Activated gamma-delta T cell (primary cell): ENCODE measurements at places on chromosomes 6 and 20.

- peak; percentile 61 for DNase-seq
Measured at GRCh38 chr20:57390604-57391438, at the start of gene RBM38. Gene RBM38, plus strand, starts transcription at chr20:57391396. Its CDS starts 186 bp downstream, at chr20:57391582.

DNA sequence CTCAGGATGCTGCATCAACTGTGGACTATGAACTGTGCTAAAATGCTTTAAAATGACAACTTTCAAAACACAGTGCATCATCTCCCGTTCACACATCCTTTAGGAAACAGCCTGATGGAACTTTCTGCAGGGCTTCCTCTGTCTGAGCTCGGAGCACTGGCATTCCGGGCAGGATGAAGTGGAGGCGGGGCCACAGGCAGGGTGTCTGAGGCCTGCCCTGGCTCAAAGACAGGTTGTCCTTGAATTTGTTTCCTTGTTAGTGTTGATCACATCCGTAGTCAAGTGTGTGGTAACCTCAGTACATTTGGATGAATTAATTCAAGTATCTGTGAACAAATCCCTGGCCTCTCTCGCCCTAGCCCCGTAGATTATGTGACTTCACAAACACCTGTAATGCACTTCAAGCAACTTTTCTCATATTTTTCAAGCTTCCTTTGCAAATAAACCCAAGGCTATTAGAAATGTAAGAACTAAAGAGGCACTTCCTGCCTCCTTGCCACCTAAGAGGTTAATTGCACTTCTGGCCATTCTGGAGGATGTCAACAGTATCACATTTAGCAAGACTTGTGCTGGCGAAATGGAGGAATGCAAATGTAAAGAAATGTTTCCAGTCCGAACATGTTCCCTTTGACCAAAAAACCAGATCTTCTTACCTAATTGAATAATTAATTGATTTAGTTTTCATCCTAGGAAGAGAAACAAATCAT lies 3.1 kb downstream of the CD93 start:
- no peak for DNase-seq

- DNase-seq, result no peak
Measured at GRCh38 chr6:155154158-155154830, 109.5 kb upstream of the CLDN20 start.

DNA sequence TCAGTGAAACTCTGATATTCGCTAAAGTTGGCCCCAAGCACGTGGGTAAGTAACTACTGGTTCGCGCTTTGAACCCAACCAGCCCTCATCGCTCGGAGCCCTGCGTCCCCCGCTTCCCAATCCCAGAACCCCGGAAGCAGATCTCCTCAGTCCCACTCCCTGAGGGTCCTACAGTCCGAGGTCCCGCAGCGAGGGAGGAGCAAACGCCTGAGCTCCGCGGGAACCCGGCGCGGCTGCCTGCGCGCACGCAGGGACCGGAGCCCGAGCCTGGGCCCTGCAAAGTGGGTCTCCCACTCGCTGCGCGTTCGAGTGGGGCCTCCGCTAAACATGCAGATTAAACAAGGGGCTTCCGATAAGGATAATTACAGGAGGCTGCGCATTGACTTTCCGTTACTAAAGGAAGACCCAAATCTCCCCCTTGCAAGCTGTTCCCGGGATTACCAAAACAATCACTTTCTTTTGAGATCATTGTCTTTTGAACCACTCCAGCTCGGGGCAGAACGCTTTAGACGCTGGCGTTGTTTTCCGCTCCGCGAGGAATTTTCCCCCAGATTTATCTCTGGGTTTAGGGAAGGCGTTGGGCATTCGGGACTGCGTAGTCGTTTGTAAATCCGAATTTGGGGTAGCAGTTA lies 1.3 kb upstream of the VSX1 start:
- DNase-seq, result no peak

GRCh38 chr6:151180330-151181048 lies 59.3 kb upstream of the AKAP12 start:
- DNase-seq, result no peak

GRCh38 chr6:143298071-143298470 lies 152.4 kb downstream of the ADAT2 start:
- no peak for DNase-seq

DNA sequence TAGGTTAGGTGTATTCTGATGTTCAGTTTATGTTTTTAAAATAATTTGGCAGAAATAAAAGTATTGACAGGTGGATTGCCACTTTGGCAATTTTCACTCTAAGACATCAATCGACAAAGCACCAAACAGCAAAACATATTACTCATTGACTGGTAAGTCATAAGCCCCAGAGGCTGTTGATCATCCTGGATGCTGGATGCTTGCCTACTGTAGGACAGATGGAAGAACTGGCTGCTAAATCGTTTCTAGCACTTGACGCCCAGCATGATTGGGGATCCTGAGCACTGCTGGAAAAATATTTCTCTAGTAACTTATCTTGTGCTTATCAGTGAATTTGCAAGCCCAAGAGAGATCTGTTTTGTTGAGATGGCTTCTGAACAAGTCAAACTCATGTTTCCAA lies 1001.9 kb upstream of the FLRT3 start:
- DNase-seq, result no peak

- no peak for DNase-seq
Measured at GRCh38 chr6:66226109-66226508, 519.1 kb upstream of the EYS start.

DNA sequence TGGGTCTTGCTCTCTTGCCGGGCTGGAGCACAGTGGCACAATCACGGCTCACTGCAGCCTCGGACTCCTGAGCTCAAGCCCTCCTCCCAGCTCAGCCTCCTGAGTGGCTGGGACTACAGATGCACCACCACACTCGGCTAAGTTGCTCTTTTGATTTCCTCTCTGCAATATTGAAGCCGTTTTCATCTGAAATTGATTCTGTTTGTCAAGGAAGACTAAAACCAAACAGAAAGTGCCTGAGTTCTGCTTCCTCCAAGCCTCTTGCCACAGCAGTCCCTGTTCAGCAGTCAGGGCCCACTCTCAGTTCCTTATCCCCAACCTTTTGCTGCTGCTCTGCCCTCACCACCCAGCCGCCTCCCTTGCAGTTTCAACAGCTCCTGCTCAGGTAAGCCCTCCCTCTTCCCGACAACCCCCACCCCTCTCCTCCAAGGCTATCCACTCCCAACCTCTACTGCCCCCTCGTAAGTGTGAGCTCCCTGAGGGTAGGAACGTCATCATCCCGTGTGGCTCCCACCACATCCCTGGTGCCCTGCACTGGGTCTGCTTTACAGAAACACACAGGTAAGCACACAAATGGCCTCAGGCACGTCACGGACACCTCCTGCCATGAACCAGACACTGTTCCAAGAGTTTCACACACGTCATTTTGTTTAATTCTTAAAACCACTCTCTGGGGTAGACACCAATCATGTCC lies 70.7 kb upstream of the TAB2 start:
- no peak for DNase-seq

GRCh38 chr6:69673298-69673697 lies 123.5 kb downstream of the LMBRD1 start:
- DNase-seq, result no peak

DNA sequence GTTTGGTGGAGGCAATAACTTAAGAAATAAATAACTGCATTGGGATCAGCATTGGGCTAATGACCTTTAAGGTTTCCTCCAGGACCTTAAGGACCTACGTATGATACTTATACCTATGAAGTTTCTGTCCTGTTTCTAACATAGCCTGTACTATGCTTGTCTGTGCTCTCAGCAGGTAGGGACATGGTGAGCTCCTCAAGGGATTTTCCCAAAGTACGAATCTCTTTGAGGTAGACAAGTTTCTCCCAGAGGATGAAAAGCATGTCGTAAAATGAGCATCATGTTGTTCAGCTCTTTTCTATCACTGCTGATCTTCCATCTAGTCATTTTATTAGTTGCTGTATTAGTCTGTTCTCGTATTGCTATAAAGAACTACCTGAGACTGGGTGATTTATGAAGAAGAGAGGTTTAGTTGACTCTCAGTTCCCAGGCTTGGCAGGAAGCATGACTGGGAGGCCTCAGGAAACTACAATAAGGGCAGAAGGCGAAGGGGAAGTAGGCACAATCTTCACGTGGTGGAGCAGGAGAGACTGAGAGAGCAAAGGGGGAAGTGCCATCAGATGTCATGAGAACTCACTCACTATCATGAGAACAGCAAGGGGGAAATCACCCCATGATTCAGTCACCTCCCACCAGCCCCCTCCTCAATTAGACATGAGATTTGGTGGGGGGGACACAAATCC lies 77.8 kb upstream of the TGM3 start:
- DNase-seq, result no peak

DNA sequence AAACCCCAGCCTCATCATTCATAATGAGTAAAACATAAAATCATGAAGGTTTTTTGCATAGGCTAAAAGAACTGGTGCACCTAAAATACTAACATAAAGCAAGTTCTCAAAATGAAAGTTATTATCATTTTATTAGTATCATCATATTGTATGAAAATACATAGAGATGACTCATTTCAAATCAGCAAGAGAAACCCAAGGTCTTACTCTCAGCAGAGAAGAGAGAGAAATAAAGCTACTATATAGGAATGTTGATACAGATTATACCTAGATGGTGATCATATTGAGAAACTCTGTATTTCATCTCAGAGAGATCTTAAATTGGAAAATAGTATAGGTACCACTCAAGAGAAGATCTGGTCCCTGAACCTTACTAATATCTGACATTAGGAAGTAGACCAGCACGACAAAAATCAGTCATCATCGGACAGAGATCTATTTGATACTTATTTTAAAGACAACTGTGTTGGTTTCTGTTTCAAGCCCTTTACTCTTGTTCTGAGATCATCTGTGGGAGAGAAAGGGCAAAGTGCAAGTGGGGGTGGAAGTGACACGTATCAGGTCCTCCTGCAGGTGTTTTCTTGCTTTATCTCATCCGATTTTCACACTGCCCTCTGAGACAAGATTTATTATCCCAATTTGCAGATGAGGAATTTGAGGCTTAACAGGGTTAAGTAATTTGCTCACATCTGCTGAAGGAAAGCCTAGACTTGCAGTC lies 532.3 kb downstream of the MAFB start:
- DNase-seq, result no peak

- no peak for DNase-seq
Measured at GRCh38 chr20:50601511-50602431, 89.6 kb downstream of the RIPOR3 start.

DNA sequence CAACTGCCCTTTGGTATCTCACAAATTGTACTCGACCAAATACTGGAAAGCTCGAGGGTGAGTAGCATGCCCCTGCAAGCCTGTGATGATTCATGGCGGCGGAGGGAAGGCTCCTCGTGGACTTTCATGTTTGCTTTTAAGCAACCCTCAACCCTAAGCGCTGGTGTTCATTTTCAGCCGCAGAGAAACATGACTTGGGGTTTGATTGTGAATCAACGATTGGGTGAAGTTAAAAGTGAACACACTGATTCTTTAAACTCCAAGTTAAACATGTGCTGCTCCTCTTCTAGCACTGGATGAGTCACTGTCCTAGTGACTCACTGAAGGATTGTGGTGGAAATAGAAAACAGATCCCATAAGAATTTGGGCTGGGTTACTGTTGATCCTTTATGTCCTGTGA lies 8.3 kb downstream of the CD109 start:
- DNase-seq, result no peak

DNA sequence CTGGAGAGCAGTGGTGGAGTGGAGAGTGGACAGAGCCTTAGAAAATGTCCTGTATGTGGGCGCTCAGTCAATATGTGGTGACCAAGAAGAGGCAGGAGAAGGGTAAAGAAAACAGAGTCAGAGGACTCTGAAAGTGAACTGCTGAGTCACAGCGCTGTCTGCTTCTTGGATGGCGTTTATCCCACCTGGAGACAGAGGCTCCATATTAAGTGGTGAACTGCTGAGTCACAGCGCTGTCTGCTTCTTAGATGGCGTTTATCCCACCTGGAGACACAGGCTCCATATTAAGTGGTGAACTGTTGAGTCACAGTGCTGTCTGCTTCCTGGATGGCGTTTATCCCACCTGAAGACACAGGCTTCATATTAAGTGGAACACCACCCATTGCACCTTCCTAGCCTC lies 119.3 kb upstream of the RALGAPA2 start:
- no peak for DNase-seq

DNA sequence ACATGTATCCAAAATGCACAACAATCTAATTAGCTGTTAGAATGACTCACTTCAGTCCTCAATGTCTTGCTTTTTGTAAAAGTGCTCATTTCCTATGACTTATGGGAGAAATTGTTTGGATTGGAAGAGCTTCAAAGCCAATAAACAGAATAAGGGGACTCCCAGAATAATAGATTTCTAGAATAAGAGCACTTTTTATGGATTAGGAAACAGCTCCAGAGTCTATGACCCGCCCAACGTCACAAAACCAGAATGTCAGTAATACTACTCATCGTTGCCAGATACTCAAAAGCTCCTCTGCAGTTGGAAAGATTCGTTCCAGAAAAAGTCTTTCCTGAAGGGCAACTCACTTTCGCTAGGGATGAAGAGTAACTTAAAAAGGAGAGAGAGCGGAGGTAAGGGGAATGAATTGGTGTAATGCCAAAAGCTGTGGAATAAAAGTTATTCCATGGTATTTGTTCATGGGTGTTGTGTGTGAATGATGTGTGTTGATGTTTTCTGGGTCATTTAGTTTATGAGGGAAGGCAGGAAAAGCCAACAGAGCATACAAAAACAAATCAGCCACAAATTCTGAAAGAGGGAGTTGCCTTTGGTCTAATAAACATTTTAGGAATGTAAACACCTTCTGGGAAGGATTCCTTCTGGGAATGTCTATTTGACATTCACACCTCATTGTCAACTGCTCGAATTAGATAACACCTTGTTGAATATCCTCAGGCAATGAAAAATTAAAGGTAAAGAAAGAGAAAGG lies 64.6 kb downstream of the SYNE1 start:
- no peak for DNase-seq

GRCh38 chr20:49750611-49751396 lies 37.1 kb upstream of the B4GALT5 start:
- no peak for DNase-seq

DNA sequence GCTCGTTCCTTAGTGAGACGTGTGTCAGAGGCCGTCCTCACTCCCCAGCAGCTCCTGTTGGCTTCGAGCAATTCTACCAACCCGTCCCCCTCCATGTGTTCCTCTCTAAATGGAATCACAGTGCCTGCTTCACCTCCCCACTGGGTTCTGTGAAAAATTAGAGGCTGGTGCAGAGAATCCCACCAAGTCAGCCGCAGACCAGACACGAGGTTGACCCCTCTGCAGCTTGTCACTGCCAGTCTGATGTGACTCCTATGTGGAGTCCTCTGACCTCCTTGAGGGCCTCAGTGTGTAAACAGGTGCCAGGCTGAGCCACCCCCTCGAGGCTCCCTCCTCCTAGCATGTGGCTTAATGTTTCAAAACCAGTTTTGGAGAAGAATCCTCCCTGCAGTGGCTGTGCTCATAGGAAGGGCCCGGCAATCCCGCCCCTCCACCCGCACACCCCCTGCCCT lies 12.6 kb upstream of the IRF4 start:
- DNase-seq, result no peak

- DNase-seq, result no peak
Measured at GRCh38 chr20:25579081-25579770, 6.1 kb downstream of the NINL start.

DNA sequence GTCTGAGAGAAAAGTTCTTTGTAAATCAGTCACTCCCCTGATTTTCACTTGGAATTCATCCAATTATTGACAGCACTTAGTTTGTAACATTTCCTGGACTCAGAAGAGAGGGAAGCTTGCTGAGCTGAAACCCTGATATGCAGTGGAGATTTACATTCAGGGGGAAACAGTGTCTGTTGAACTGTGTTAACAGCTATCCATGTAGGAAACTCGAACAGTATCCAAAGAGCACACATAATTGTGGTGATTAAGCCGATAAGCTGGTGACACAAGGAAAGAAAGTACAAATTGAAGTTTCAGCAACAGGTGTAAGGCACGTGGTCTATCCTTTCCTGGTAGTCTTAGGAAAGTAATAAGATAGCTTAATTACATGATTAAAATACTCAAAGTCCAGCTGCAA lies 78.1 kb upstream of the FLRT3 start:
- no peak for DNase-seq

- DNase-seq, result no peak
Measured at GRCh38 chr6:108862479-108863191, 14.4 kb downstream of the ARMC2 start.
